ENCODE measurements at places on chromosomes 13 and 19. TPM values are rescaled to one million over a fixed set of nuclear protein-coding genes. Genes with fewer than 3 reads are reported as not detected.

DNA sequence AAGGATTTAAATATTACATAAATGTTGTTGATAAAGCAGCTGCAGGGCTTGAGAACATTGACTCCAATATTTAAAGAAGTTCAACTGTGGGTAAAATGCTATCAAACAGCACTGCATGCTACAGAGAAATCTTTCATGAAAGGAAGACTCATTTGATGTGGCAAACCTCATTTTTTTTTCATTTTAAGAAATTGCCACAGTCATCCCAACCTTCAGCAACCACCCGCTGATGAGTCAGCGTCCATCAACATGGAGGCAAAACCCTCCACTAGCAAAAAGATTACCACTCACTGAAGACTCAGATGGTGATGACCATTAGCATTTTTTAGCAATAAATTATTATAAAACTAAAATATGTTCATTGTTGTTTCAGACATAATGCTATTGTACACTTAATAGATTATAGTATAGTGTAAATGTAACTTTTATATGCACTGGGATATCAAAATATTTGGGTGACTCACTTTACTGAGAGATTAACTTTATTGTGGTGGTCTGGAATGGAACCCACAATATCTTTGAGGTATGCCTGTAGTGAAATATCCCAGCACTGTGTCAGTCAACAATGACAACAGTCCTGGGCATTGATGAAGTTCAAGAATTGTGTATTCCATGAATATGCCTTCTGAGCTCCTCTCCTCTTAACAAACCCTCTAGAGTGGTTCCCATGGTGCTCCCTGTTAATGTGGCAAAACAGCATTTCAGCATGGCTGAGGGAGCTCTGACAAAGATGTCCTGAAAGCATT, 52.4 kb upstream of the SOX21 start:
- DNase-seq, result no peak

DNA sequence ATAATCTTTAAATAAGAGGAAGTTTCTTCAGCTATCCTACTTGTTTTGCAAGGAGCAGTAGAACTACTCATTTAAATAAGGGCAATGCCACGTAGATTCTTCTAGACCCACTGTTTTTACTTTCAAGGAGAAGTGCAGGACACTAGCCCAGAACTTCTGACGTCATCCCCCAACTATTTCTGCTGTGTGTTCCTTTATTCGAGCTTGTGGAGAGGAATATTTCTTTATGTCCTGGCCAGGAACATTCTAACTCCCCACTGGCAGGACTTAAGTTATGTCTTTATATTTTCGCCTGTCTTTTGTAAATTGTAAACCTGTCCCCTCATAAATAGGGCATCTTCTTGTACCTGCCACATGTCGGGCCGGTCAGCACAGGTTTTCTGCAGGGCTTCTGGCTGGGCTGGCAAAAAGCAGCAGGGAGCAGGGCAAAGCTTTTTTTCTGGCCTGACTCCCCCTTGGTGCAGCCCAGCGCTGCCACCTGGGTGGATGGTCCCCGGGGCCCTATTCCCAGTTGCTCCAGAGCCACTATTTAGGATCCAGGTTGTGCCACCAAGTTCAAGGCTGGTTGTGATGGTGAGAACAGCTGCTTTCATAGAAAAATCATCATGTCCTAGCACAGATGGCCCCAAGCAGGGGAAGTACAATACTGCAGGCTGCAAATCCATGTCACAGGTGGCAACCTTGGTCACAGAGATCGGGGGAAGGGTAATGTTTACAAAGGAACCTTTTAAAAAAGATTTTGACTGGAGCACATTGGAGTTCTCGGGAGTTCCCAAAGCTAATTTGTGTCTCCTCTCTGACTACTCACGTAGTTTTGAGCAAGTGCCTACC, 1.8 kb downstream of the MBNL2 start:
- peak; percentile 63 for DNase-seq

DNA sequence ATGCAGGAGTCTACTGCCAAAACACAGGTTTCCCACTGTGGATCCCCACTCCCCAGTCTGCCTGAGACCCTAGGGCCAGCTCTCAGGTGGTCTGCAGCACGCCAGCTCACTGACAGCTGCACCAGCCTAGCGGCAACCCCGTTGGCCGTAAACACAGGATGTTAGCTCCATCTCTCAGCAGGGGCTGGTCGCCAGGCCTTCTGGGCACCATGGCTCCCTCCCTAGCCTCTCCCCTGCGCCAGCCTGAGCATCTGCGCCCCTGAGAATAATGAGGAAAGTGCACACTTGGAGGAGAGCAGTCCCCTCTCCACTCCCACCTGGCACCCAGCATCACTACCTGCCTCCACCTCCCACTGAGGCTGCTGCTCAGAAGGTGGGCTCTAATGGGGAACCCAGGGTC, 20.8 kb upstream of the EPHX3 start:
- no peak for DNase-seq

DNA sequence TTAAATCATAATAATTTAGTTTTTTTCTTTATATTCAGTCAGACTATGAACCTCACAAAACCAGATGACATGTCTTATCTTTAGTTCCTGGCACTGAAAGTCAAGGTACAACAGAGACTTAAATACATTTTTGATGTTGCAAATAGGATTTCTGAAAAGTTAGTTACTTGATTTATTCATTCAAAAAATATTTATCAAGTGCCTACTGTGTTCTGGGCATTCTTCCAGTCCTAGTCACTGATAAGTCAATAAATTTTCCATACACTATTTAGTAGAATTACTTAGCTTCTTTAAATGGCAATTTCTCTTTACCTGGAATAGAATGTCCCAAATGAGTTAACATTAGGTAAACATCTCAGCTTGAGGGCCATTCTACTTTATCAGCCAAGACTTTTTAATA, 938.3 kb upstream of the PCDH9 start:
- DNase-seq, result no peak

GRCh38 chr19:16419669-16420335, 52.0 kb downstream of the EPS15L1 start:
- DNase-seq, result no peak

- no peak for DNase-seq
Observed at GRCh38 chr13:38564256-38565150, 122.4 kb upstream of the FREM2 start.

DNA sequence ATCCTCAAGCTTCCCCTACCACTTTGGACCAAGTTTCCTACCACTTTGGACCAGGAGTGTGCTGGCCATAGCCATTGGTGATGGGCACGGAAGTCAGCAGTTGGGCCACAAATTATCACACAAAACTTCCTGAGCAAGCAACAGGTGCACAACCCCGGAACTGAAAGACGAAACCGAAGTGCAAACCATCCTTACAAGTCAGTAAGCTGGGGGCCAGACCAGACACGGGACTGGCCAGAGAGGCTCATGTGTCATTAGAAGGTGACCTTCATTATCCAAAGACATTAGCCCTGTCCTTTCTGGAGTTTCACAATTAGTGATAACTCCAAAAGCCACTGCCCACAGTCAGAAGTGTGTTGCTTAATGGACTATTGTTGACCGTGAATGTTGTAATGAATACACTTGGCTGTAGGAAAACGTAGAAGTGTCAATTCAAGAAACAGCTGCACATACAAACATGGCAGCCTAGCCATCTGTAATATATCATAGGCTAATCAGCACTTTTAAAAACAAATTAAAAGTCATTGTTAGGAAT, 244.1 kb upstream of the IRS2 start:
- no peak for DNase-seq

DNA sequence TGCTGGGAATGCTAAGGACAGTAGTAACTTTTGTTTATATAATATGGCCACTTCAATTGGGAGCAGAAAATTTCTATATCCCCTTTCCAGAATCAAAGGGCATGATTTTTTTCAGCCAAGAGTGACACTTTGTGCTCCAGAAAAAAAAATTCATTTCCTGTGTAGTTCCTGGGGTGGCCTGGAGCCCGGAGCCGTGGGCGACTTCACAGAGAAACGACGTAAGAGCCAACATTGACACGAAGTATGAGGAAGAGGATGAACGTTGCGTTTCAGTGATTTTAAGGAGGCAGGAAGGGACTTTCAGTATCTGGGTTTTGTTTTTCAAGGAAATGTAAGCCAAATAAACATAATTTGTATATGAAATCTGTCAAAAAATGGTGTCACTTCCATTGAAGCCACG, 187.6 kb downstream of the STK24 start:
- peak; percentile 75 for DNase-seq

The TEX29 gene
- 0.48 TPM for total RNA-seq

The ANGPTL4 gene
- 89.3 TPM for total RNA-seq

The DGKH gene
- total RNA-seq, result 3.9 TPM
